ENCODE measurements at places on chromosomes 16 and 17.

GRCh38 chr17:42184713-42185620 is at the start of gene HCRT:
HCRT (minus strand) TSS chr17:42185452; CDS start chr17:42185365, 87 bp downstream.
- peak; percentile 65 for DNase-seq

DNA sequence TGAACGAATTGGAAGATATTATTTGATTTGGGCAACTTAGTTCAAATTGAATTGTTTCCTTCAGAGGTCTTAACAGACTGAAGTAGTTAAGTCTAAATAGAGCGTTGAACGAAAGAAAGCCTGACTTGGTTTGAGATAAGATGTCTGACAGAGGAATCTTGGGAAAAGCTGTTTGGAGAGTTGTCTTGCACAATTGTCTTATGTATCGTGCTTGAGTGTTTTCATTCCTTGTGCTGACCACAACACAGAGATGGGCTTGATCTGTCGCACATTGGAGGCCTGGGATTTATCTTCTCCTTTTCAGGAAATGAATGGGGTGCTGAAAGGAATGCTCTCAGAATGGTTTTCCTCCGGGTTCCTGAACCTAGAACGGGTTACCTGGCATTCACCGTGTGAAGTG is 7.8 kb downstream of the MLYCD start:
- no peak for DNase-seq

DNA sequence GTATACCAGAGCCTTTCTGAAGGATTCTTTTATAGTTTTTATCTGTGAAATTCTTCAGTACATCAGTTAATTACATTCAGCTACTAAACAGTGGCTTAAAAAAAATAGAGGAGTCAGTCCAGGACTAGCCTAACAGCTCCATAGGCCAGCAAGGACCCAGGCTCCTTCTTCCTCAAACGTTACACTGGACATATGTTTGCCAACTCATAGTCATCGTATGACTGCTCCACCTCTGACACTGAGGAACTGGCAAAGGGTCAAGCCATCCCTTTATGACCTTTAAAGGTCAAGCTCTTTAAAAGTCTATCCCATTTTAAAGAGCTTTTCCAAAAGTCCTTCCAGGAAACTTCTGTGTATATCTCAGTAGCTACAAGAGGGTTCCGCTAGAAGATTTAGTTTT is 36.6 kb downstream of the PHLPP2 start:
- DNase-seq: no peak

DNA sequence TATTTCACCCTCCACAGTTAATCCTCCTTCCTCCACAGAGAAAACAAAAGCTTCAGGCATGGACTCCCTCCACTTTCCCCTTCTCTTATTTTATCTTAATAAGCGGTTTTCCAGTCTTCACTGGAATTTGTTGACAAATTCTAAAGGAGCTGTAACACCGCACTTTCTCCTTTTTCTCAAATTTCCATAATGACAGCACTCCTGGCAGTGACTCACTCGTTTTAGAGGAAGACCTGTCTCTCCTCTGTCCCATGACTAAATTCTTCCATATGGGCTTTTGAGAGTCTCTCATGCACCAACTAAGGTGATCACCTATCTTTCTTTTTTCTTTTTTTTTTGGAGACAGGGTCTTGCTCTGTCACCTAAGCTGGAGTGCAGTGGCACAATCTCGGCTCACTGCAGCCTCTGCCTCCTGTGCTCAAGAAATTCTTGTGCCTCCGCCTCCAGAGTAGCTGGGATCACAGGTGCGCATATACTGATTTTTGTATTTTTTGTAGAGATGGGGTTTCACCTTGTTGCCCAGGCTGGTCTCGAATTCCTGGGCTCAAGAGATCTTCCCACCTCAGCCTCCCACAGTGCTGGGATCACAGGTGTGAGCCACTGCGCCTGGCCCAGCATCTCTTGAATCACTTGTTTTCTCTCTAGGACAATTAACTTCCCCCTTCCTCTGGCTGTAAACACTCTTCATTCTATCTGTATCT is 7.7 kb downstream of the ITGAM start:
- DNase-seq: no peak

GRCh38 chr16:88820385-88821025 is 8.8 kb upstream of the APRT start:
- DNase-seq: no peak

DNA sequence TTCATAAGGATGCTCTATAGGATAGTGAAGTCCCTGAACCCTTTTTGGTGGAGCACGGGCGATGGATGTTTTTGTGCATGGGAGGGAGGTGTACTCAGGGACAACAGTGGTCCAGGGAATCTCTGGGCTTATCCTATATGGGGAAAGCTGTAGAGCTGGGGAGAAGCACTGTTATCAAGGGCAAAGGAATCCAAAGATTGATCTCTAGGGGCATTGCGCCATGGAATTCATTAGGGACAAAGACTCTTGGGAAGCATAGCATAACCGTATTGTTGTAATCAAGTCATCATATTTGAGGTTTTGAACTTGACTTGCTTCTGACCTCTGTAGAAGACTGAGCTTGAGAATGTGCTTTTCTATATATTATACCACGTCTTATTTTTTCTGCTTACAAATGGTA is 172.9 kb upstream of the ZFHX3 start:
- DNase-seq: no peak

GRCh38 chr17:55388842-55389241 is 32.8 kb downstream of the MMD start:
- DNase-seq: no peak

DNA sequence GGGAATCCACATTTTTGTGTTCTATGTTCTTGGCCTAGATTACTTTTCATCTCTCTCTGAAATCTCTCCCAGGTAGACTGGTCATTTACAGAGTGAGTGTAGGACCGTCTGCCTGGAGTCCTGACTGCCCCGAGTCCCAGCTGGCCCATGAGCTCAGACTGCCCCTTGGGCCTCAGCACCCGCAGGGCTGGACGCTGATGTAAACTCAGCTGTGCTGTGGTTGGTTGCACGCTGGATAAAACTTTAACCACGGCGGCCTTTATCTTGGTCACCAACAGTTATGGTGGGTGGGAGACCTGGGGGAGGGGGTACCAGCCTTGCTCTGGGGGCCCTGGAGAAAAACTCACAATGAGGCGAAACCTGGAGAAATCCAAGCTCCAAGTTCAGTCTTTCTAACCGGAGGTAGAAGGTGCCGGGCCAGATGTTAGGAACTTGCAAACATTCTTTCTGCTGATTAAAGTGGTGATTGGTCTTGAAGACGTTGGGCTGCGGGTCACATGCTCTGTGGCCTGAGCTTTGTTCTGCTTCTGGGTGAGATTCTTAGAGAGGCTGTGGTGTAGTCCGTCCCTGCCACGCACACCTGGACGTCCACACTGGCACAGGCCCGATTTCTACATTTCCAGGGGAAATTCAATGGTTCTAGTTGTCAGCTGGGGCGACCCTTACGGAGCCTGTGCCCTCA is 6.9 kb downstream of the METRNL start:
- DNase-seq: no peak

DNA sequence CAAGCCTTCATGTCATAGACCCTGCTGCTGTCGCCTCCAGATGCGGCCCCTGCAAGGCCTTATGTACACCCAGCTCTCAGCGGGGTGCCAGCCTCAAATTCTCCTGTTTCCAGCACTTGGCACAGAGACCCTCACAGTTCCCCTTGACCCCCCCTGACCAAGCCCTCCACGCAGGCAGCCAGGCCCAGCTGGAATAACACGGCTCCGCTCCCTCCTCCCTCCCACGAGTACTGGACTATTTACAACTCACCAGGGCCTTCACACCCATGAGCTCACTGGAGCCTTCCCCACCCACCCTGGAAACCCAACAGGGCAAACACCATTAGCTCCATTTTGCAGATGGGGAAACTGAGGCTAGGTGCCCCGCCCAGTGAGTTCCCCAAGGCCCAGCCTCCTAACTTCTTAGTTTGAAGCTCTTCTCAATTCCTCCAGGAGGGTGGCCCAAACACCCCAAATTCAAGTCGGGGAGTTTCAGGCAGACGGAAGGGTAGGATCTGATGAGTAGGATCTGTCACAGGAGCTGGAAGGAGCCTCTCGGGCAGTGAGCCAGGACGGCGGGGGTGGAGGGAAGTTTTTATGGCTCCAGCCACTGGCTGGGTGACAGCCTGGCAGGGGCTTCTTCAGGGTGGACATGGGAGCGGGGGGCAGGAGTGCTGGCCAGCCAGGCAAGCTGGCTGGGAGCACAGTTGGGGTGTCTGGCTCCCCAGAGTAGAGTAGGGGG is 17.5 kb upstream of the DLX4 start:
- DNase-seq: no peak

Data from NCI-H2029 (cell line).